ENCODE measurements at places on chromosomes 6 and 20.

DNA sequence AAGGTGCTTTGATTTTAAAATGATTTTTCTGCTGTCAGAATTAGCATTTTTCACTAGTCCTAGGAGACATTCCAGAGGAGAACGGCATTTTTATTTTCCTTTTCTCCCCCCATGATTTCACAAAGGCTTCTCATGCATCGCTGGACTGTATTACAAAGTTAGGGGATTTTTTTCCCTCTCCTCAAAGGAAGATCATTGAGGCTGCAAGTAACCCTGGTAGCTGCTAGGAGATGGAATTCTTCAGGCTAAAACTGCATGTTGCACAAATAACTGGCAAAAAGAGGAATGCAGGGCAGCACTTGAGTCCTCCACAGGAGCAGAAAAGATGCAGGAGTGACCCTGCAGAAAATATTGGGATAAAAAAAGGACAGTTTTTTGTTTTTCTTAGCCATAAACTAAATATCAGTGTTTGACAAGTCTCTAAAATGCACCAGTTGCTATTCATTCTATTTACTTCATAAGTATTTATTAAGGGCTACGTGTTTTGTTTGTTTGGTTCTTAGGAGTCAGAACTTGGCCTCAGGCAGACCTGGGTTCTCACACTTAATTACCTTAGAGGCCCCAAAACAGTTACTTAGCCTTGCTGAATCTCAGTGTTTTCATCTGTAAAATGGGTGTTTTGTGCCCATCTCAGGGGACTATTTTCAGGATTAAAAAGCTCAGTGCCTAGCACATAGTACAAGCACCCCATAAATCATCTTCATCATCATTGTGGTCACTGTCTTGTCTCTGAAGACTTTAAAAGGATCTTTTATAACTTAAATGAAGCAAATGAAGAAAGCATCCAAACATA, 144.5 kb upstream of the ID4 start:
- no peak for DNase-seq

DNA sequence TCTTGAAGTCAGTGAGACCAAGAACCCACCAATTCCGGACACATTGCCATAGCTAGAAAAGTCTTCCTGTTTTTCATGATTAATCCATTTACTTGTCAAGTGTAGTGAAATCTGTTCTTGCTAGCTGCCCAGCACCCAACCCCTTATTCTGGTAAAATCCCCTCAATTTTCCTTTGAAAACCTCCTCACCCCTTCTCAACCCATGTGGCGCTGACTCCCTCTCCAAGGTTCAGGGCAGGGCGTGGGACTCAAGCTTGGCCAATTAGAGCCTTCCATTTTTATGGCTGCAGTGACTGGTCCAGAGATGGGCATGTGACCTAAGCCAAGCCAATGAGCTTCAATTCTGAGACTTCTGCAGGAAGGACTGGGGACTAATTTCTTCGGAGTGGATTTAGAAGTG, 9.8 kb upstream of the ZBP1 start:
- peak; percentile 18 for DNase-seq

- DNase-seq, result no peak
Measured at GRCh38 chr6:115617031-115617430, 443.7 kb downstream of the FRK start.

DNA sequence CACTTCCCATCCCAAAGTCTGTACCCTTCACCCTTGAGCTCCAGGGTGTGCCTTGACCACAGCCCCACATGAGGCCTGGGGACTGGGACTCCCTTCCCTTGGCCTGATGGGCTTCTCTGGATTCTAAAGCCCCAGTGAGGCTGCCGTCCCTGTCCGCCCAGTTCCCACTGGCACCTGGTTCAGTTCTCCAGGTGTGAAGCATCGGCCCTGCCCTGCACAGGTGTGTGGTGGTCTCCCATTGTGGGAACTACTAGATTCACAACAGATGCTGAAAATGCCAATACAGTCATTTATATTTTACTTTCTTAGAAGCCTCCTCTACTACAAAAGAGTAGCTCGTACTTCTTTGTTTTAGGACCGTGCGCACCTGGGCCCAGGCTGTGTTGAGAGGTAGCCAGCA, 72.8 kb downstream of the TTLL2 start:
- DNase-seq, result no peak

- DNase-seq, result no peak
Measured at GRCh38 chr6:125182237-125183008, 28.9 kb downstream of the TPD52L1 start.

- DNase-seq, result no peak
Measured at GRCh38 chr20:8796088-8796660, 272.7 kb upstream of the PLCB4 start.

GRCh38 chr6:159056899-159057298, 12.1 kb upstream of the TAGAP start:
- DNase-seq, result no peak

Data from effector CD8-positive, alpha-beta T cell (primary cell).